ENCODE measurements at places on chromosomes 1 and 21.

- no peak for DNase-seq
These were observed 109.9 kb downstream of the GALNT2 start for GRCh38 chr1:230176871-230177411.

DNA sequence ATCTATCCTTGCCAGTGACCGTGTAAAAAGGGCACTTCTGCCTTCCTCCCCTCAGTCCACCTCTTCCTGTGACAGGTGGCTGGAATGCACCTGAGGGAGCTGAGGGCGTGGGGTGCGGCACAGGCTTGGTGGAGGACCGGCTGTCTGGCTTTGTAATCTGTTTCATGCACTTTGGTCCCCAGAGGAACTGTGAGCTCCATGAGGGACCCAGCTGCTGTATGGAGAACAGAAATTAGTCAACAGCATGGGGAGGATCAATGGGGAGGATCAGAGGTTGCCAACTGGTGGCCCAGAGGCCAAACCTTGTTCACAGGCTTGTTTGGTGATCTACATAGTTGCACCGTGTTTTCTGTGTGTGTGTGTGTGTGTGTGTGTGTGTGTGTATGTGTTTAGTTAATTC, 19.0 kb upstream of the LUZP1 start:
- DNase-seq = no peak

- DNase-seq = peak; percentile 56
These were observed 8.9 kb downstream of the CCDC185 start for GRCh38 chr1:223401873-223402789.

DNA sequence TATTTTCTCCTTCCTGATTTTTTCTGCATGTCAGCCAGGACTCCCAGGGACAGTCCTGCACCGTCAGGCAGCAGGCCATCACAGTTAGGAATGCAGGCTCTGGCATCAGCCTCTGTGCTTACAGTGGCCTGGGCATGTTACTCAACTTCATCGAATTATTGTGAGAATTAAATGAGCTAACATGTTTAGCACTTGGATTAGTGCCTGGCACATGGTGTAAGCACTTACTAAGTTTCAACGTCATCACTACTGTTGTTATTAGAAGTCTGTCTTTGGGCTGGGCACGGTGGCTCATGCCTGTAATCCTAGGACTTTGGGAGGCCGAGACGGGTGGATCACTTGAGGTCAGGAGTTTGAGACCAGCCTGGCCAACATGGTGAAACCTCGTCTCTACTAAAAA, 45.1 kb downstream of the SCCPDH start:
- peak; percentile 90 for DNase-seq

- no peak for DNase-seq
These were observed 6.2 kb downstream of the KCNA3 start for GRCh38 chr1:110668549-110668948.

- DNase-seq = no peak
These were observed 104.0 kb downstream of the CDC7 start for GRCh38 chr1:91604632-91605031.

DNA sequence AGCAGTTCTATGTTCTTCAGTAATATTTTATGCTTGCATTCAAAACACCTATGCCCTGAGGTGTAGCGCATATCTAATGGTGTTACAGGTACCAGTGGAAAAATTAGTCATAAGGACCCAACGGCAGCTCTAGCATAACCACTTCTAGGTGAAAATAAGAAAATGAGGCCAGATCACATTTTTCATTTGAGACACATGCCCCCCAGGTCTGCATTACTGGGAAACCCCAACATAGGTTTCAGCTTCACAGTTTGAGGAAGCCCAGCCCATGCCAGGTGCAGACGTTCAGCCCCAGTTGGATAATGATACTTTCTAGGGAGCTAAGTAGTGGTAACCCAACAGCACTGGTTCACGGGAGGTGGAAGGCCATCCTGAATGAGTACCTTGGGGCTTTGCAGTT, 129.8 kb downstream of the CNIH3 start:
- DNase-seq = no peak

DNA sequence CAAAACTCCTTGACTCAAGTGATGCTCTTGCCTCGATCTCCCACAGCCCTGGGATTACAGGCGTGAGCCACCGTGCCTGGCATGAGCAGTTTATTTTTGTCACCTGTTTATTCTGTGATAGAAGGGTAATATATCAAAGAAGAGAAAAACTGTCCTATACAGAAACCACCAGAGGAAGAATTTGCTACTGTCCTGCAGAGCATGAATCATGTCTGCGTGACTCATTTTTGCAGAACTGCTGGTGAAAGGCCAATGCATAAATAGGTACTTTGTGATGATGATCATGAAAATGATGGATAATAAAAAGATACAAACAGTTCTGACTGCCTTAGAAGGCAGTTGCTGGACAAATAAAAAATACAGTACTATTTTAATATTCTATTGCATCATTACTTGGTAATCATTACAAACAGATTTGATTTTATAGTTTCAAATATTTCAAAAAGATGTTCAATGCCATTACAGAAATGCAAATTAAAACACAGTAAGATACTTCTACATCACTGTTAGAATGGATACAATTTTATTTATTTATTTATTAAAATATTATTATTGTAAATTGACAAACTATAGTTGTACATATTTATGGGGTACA, 26.5 kb downstream of the RIPPLY3 start:
- peak; percentile 36 for DNase-seq

GRCh38 chr1:175632667-175633066, 110.7 kb downstream of the TNR start:
- DNase-seq = no peak

DNA sequence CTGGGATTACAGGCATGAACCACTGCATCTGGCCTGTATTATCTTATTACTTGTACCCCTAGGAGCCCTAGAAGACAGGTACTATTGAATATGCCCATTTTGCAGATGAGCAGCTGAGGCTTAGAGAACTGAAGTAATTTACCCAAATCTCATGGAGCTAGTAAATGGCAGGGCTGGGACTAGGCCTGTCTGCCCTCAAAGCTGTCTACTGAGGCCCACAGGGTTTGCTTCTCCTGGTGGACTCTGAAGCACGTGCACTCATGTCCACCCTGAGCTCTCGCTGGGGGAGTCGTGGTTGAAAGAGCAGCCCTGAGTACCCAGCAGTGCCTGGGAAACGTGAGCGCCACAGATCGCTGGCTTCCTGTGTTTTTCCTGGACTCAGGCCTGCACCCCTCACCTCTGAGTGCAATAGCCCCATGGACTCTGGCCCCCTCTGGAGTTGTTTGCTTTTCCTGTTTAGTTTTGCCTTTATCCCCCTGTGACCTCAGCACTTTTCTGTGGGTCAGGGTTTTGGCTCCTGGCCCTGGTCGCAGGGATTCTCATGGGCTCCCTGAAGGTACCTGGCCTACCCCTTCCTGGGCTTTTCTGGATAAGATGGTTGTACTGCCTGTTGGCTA, 52.4 kb downstream of the ARHGEF10L start:
- DNase-seq = no peak

- no peak for DNase-seq
These were observed 212.3 kb downstream of the KAZN start for GRCh38 chr1:14810595-14811361.

DNA sequence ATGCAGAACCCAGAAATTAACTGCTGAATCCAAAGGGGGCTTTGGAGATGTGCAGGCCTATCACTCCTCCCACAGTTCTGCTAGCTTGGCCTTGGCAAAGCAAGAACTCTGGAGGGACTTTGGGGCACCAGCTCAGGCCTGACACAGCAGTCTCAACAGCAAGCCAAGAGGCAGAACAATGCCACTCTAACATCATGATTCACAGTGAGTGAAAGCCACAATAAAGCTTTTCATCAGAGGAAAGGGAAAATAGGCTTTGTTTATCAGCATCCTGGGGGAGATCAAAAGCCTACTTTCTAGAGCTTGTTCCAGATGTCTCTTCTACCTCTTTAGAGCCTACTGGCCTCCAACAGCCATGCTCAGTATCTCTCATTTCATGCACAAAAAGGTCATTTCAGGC, 283.4 kb downstream of the KCNH1 start:
- DNase-seq = no peak

GRCh38 chr1:41590331-41590730, 105.8 kb upstream of the EDN2 start:
- DNase-seq = no peak

DNA sequence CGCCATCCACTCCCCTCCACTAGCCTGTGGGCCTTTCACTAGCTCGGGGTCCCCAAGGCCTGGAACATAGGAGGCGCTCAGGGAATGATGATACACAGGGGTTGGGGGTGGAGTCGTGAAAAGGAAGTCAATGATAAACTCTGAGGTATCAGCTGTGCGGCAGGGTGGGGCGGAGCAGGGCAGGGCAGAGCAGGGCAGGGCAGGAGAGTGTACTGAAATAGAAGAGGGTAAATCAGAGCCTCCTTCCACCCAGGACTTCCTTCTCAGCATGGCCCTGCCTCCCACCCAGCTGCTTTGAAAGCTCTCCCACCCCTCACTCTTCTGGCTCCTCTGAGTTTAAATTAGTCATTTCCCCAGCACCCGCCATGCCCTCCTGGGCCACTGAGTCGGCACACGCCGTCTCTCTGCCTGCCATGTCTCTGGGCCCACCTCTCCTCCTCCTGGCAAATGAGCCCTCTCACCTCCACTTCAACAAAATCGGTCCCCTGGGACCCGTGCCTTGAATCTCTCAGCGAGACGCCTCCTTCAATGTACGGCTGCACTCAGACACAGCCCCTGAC, 16.9 kb downstream of the CAPZB start:
- no peak for DNase-seq

DNA sequence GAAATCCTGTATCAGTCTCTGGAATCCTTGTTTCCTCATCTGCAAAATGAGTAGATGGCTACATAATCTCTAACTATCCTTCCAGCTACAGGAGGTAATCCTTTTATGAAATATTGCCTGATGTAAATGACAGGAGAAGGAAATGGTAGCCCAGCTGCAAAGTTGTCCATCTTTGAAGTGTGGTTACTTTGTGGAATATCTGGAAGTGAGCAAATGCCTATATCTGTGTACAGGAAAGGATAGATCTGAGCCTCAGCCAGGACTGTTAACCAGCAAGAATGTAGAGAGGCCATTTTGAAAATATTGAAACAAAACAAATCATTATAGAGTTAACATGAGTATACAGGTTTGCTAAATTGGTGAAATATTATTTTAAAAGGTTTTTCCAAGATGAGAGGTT, 74.8 kb upstream of the BMP8A start:
- no peak for DNase-seq

- no peak for DNase-seq
These were observed 2.5 kb upstream of the MYBPH start for GRCh38 chr1:203178083-203178482.

All from foreskin keratinocyte (primary cell).